Right renal pelvis (tissue), 4 donors: ENCODE measurements at places on chromosomes 2 and 18. TPM values are rescaled to one million over a fixed set of nuclear protein-coding genes. Genes with fewer than 3 reads are reported as not detected.

The RIT2 gene
- not detected for polyA plus RNA-seq

The DCTN1 gene
- 166 TPM for polyA plus RNA-seq

The REG3G gene
- not detected for polyA plus RNA-seq

The GCG gene
- not detected for polyA plus RNA-seq

The WIPF1 gene
- 29.5 TPM for polyA plus RNA-seq

The IL36RN gene
- not detected for polyA plus RNA-seq

The FN1 gene
- 481 TPM for polyA plus RNA-seq

The BCL11A gene
- polyA plus RNA-seq = 16.4 TPM

The C2orf66 gene
- not detected for polyA plus RNA-seq

The ACTG2 gene
- polyA plus RNA-seq = 1.5 TPM
